Stimulated activated CD4-positive, alpha-beta T cell treated with anti-CD3 and anti-CD28 coated beads, Interleukin-15, amount 100 ng/mL, for 1 hour (primary cell): ENCODE measurements at places on chromosomes 12 and 14.

- DNase-seq, result no peak
Measured at GRCh38 chr14:72519543-72519942, 374.4 kb downstream of the DPF3 start.

GRCh38 chr14:93368996-93369712 lies 22.2 kb downstream of the COX8C start:
- no peak for DNase-seq

DNA sequence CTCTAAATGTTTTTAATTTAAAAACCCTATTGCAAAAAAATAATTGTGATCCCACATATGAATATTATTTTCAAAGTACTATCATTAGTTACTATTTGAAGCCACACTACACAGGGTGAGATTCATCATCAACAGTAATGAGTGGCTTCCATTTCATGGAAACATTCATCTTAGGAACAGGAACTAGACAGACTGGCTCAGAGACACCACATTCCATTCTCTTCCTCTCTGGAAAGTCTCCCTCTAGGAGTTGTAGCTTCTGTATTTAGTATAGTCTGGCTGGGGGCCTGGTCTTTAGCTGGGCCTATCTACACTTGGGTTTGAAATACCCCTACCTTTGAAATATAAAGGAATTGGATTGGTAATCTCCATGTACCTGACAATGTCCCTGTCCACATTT lies 6.2 kb upstream of the VDR start:
- no peak for DNase-seq

- no peak for DNase-seq
Measured at GRCh38 chr14:74478996-74479635, 14.0 kb downstream of the NPC2 start.

DNA sequence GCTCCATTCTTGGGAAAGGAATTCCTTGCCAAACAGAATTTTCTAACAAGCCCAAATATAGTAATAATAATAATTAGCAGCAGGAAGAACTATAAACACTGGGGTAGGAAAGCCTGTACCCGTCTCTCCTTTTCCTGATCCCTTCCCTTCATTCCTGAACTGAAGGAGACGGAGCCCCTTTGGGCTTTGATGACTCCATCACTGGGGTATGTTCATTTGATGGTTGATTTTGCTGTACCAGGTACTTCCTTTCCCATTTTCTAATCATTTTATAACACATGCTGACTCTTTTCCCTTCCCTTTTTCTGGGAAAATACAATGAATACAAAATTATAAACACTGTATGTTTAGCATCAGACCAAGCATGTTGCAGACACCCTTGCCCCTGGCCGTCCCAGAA lies 3.6 kb upstream of the RCOR1 start:
- DNase-seq, result no peak

DNA sequence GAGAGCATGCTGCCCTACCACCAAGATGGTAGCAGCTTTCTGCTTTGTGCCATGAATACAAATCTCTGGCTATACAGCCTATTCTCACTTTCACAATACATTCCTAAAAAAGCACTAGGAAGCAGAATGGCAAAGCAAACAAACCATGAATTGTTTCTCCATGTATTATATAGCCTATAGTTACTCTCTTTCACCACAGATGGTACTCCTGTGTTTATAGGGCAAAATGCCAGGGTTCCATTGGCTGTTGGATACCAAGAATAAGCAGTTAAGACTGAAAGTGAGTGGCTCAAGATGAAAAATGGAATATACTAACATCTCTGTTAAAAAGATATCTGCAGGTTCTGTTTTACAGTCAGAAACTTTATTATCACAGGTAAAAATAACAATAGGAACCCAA lies 11.1 kb downstream of the ARF3 start:
- DNase-seq, result no peak

DNA sequence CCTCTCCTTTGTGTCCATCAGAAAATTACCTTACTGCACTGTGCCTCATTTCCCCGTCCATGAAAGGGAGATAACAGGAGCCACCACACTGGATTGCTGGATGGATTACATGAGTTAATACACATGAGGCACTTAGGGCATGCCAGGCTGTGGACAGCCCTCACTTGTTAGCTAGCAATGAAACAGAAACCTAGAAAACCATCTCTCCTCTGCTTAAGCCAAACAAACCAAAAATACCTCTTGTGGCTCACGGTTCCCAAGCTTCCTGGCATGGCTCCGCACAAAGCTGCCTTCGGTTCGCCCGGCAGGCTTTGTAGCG lies 660 bp upstream of the HCFC2 start:
- DNase-seq, result no peak

GRCh38 chr12:122726080-122726558 lies 4.5 kb downstream of the HCAR1 start:
- no peak for DNase-seq
